Brain microvascular endothelial cell (primary cell): ENCODE measurements at places on chromosomes 4 and X.

- no peak for DNase-seq
Measured at GRCh38 chr4:89658701-89659024, 178.3 kb downstream of the SNCA start.

DNA sequence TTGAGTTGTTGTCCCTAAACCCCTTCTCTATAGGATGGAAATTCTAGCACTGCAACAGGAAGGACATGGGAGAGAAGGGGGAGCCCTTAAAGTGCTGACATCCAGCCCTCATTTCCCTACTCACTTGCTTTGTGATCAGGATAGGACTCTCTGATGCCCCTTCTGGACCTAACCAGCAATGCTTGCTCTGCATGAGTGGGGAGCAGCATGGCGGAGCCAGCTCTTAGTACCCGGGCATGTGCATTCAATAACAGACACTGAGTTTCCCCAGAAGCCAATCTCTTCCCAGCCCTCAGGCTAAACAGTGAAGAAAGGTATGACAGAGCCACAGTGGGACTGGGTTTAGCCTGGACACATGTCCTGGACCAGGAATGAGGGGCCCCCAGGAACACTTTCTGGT, 14.0 kb downstream of the SOD3 start:
- DNase-seq = no peak

- DNase-seq = no peak
Measured at GRCh38 chr4:30281986-30282385, 438.2 kb upstream of the PCDH7 start.

GRCh38 chr4:21002976-21003375, 302.7 kb downstream of the PACRGL start:
- DNase-seq = no peak

- no peak for DNase-seq
Measured at GRCh38 chr4:16862697-16863096, 35.7 kb downstream of the LDB2 start.

- no peak for DNase-seq
Measured at GRCh38 chrX:12819222-12819621, 28.0 kb downstream of the PRPS2 start.

DNA sequence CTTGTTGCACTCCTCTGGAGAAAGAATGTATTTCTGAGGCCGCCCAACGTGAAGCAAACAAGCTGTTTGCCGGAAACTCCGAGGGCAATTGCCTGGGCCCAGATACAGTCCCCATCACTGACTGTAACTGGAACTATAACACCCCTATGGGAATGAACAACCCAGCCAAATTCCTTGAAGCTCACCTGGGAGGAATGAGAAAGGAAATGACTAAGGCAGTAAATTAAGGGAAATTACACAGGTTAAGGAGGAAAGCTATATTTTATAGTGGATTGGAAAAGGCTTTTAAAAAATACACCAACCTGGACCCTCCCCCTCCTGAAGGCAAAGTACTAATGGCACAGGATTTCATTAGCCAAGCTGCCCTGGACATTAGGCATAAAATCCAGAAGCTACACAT, 11.7 kb upstream of the HERC5 start:
- no peak for DNase-seq
